ENCODE measurements at places on chromosomes 6 and 20.

DNA sequence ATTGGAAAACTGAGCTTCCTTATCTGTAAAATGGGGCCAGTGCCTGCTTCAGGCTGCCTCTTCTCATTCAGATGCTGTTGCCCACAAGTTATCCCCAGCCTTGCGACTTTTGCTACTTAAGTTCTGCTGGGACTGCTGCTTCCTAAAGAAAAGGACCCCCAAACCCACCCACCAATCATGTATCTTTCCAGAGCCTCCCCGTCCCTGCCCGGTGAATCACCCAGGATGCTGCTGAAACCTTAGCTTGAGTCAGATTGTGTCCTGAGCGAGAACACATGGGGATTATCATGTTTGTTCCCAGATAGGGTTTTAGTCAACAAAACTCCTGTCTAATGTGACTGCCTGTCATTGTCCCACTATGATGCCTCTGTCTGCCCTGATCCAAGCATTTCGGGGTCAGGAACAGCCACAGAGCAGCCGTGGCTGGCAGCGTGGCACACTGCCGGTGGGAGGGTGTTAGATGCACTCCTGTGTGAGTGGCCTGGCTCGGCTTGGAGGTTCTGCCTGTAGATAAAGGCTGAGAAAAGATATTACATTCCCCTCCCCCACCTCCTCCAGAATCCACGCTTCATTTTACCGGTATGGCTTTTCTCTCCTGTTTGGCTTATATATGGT is 79.9 kb downstream of the TOX2 start:
- no peak for DNase-seq

DNA sequence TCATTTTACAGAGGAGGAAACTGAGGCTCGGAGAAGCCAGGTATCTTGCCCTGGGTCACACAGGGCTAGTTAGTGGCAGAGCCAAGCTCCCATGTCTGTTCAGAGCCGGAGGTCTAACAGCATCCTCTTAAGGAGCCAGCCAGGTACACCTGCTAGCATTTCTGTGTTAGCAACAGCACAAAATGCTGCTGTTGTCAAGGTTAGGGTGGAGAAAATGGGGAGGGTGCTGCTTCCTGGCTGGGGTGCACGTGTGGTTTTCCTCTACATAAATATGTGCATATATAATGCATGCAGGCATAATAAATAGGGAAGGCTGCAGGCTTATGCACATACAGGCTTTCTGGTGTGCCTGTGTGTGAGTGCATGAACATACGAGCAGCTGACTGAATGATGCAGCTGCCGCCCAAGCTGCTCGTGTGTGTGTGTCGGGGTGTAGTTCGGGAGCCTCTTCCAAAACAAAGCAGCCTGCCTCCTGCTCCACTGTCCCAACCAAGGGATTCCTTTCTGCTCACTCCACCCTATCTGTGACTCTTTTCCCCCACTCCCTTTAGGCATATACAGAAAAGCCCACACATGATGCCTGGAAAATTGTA is 86.6 kb downstream of the CD40 start:
- DNase-seq = no peak

- DNase-seq = no peak
Observed at GRCh38 chr20:32470025-32470861, 112.1 kb downstream of the ASXL1 start.

DNA sequence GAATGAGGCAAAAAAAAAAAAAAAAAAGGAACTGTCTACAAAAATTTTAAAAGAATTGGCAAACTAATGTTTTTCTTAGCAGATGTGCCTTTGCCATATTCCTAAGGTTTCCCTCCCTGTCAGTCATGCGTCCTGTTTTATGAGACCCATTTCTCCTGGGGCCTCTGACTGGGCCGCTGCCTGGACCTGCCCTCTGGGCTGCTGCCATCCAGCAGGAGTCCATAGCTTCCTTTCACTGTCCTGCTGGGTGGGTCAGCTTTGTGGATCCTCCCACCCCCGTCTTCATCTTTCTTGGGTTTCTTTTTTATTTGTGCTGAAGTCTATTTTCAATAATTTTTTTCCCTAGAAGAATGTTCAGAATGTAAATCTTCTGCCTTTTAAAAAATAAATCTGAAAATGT is 110.8 kb upstream of the SCP2D1 start:
- no peak for DNase-seq

DNA sequence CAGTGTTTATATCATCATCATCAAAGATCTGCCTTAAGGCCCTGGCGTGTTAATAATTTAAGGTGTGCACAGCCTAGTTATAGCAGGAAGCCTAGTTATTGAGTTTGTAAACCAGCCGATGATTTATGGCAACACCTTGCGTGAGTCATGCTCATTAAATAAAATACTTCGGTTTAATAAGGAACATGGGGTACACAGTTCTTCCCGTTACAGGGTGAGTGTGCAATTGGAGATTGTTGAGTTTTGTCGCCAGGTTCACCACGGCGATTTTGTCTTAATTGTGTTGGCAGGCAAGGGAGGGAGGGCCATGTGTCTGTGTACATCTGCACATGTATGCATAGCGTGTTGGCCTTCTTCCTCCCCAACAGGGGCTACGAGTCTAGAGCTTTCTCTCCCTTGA is 104.0 kb downstream of the TFAP2A start:
- no peak for DNase-seq

- no peak for DNase-seq
Observed at GRCh38 chr20:52446421-52447224, 255.0 kb upstream of the ZFP64 start.

DNA sequence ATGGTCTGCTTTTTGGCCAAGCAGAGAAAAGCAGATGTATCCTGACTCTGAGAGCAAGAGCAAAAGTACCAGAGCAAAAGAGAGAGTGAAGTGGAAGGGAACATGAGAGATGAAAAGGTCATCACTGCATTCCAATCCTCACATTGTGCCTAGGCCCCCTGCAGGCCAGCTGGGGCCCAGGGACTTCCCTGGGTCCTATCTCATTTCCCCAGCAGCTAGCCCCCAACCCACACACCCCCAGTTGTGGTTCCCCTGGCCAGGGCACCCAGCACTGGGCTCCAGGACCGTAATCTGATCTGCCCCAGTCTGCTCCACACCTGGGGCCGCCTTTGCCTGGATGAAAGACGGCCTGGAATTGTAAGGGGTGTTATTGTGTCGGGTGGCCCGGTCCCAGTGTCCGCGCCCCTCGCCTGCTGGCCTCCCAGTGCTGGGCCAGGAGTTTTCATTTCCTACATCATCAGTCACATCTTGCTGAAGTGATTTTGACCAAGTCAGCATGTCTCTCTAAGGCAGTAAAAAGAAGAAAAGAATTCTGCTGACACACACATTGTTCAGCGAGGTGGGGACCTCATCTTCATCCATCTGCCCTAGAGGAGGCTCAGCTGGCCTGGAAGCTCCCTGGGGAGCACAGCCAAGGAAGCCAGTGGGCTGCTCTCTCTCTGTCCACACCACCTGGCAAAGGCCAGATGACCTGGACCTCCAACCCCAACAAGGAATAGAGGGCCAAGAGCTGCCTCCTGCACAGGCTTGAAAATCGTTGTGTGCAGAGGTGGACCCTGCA is 4.0 kb upstream of the BMP7 start:
- no peak for DNase-seq

DNA sequence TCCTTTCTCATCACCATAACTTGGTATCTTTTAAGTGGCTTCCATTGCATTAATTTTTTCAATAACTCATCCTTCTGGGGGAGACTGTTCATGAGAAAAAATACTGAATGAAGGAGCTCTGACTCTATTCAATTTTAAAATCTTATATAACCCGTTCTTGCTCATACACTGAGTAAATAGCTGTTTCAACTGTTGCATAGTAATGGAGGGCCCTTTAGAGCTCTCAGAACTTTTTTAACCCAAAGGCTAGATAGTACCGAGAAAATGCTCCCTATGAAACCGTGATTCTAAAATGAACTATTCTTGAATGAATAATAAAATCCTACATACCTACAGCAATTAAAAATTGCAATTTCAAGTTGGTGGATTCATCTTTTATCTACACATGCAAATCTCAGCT is 5.3 kb downstream of the SLC2A12 start:
- no peak for DNase-seq

GRCh38 chr6:89310929-89311328 is 4.2 kb downstream of the GABRR2 start:
- no peak for DNase-seq

DNA sequence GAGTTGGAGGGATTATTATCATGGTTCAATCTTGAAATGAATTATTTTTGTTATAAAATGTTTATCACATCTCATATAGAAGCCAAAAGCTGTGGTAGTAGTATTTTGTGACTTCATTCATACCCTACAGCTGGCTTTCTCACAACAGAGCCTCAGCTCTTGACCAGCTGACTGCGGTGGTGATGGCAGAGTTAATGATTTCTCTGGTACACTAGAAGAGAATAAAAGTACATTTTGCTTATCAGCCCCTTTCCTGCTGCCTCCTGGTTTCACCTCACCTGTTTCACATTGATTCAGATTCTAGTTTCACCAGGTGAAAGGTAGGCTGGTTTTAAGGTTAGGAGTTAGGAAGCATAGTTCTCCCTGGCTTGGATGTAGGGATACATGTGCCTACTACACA is 55.7 kb downstream of the AFG1L start:
- DNase-seq = no peak

DNA sequence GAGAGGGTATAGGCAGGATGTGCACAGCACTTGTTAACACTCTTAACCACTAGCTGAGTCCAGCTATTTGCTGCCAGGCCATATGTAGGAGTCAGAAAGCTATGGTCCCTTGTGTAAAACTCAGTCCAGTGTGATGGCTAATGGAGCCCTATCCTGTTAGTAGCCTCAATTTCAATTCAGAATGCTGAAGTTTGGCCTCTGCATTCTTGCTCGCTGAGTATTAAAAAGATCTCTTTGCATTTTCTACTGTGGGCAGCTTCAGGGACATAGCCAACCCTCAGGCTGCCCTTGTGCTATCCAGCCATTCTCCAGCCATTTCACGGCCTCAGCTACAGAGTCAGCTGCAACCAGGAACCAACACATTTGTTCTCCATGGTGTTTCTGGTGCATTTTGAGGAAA is 92.5 kb downstream of the SPTLC3 start:
- no peak for DNase-seq

- DNase-seq = no peak
Observed at GRCh38 chr20:52425253-52425652, 233.7 kb upstream of the ZFP64 start.

DNA sequence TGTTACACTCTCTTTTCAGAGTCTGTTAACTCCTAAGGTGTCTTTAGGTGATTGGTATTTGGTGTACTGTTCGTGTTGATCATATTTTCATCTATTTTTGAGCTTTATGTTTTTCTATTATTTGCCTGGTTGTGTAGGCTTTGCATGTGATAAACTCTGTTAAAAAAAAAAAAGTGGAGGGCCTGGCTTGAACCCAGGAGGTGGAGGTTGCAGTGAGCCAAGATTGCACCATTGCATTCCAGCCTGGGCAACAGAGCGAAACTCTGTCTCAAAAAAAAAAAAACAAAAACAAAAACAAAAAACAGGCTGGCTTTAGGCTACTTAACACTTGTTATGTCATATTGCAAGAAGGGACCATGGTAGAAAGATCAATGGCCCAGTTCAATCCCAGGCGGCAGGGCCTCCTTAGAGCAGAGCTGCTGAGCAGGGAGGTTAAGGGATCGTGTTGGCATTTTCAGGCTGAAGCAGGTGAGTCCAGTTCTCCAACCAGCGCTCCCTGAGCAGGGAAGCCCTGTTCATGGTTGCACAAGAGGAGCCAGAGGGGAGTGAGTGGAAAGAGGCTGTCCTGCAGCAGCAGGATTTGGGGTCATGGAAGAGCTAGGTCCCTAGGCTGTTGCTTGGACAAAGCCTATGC is 8.5 kb downstream of the PYGB start:
- DNase-seq = no peak

DNA sequence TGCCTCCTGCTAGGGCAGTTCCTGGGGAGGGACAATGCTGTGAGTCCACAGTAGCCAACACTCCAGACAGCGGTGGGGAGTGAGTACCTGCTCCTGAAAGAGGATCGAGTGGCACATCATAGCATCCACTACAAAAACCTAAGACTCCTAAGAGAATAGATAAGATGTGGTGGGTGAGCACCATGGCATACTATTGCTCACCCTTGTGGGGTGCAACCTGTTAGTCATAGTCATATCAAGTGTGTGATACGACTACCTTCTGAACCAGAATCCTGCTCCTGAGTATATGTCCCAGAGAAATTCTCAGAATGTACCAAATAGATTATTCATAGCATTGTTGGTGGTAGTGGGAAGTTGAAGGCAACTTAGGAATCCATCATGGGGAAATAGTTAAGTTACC is 62.7 kb upstream of the GLP1R start:
- no peak for DNase-seq

- no peak for DNase-seq
Observed at GRCh38 chr20:23078351-23079015, 7.6 kb downstream of the CD93 start.

DNA sequence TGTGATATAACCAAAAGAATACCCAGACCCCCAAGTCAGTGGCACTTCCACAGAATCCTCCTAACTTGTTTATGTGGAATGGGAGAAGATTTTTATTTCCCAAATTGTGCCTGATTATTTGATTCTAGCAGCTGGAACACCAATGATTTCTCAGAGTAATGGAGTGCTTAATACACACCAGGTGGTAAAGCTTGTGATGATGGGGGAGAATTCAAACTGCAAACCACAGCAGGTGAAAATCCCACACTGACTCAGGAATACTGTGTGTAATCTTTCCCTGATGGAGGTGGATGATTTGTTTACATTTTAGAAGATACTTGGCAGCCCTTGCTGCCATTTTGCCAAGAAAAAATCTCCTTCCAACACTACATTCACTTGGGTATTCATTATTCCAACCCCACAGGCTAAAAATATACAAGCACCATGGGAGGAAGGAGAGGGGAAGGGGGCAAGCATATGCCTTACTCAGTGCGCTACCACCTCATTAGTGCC is 212.7 kb upstream of the PLN start:
- DNase-seq = no peak

DNA sequence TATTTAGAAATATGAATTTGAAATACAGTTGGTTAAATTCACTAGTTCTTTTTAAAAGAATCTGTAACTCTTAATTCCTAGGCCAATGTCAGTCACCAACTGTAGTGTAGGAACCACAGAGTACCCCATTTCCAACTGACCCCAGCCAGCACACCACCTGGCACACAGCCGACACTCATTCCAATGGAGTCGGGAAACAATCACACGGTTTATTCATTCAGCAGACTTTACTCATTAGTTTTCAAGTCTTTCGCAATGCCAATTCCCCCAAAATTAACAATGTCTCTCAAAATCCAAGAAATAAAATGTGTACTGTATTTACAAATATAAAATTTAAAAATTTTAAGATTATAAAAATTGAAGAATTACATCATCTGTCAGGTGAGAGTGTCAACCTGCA is 13.5 kb downstream of the ARG1 start:
- DNase-seq = no peak

- DNase-seq = no peak
Observed at GRCh38 chr20:801678-802077, 31.8 kb upstream of the FAM110A start.

GRCh38 chr6:33008944-33009861 is at the start of gene HLA-DOA:
Gene HLA-DOA (minus strand): TSS chr6:33009591.
- DNase-seq = no peak

- peak; percentile 73 for DNase-seq
Observed at GRCh38 chr6:34671801-34672656, 24.5 kb downstream of the ILRUN start.

- DNase-seq = no peak
Observed at GRCh38 chr6:42304053-42304712, 86.5 kb upstream of the MRPS10 start.
